ENCODE measurements at places on chromosomes 16 and 17. TPM values are rescaled to one million over a fixed set of nuclear protein-coding genes. Genes with fewer than 3 reads are reported as not detected.

The KRT33B gene
- not detected for total RNA-seq

The PARN gene
- total RNA-seq, result 37.2 TPM

The PLXDC1 gene
- total RNA-seq, result 3.3 TPM

The KRTAP4-4 gene
- not detected for total RNA-seq

The MT4 gene
- total RNA-seq, result not detected

- peak; percentile 98 for DNase-seq
These were observed 64.1 kb upstream of the SREBF1 start for GRCh38 chr17:17900615-17901520.

- no peak for DNase-seq
These were observed 34.0 kb downstream of the HS3ST3B1 start for GRCh38 chr17:14334919-14335318.

- no peak for DNase-seq
These were observed 23.6 kb downstream of the SEZ6 start for GRCh38 chr17:28982131-28982793.

- no peak for DNase-seq
These were observed 3.3 kb downstream of the ITGA3 start for GRCh38 chr17:50059256-50059655.

GRCh38 chr17:14813649-14814370 is 451.3 kb downstream of the PMP22 start:
- DNase-seq, result peak; percentile 15

DNA sequence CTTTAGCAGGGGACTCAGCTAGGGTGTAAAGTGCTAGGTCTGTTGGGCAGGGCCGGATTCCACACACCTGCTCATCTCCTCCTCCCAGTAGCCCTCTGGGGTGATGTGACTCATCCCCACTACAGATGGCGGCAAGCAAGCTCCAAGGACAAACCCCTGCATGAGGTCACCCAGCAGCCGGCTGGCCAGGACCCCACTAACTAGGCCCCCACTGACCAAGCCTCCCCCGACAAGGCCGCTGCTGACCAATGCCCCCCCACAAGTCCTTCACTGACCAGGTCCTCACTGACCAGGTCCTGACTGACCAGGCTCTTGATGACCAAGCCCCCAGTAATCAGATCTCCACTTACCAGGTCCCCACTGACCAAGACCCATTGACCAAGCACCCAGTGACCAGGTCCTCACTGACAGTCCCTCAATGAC is 36.7 kb downstream of the TNFRSF13B start:
- DNase-seq, result no peak

- peak; percentile 70 for DNase-seq
These were observed 1.5 kb downstream of the ATXN7L3 start for GRCh38 chr17:44197980-44198720.

DNA sequence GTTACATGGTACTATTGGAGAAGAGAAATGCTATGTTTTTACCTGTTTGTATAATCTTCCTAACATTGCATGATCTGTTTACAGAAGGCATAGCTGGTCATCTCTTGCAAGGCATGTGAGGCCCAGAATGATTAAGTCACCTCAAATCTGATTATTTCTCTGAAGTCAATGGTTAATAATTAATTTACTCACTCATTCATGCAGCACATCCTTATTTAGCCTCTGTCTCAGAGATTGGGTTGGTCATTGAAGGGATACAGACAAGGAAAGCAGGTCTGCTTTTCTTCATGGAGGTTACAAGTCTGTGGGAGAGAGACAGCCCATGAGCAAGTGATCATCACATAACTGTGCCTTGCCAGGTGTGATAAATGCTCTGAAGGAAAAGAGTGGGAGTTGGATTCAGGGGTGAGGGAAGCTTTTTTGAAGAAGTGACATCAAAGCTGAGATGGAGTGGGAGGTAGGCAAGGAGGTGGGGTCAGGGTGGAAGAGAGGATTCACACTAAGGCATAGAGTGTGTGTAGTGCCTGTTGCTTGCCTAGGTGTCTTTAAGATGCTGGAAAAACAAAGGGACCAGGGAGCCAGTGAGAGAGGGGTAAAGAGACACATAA is 16.3 kb upstream of the RBFOX1 start:
- DNase-seq, result no peak
